ENCODE measurements at places on chromosomes 16 and 17. TPM values are rescaled to one million over a fixed set of nuclear protein-coding genes. Genes with fewer than 3 reads are reported as not detected.

DNA sequence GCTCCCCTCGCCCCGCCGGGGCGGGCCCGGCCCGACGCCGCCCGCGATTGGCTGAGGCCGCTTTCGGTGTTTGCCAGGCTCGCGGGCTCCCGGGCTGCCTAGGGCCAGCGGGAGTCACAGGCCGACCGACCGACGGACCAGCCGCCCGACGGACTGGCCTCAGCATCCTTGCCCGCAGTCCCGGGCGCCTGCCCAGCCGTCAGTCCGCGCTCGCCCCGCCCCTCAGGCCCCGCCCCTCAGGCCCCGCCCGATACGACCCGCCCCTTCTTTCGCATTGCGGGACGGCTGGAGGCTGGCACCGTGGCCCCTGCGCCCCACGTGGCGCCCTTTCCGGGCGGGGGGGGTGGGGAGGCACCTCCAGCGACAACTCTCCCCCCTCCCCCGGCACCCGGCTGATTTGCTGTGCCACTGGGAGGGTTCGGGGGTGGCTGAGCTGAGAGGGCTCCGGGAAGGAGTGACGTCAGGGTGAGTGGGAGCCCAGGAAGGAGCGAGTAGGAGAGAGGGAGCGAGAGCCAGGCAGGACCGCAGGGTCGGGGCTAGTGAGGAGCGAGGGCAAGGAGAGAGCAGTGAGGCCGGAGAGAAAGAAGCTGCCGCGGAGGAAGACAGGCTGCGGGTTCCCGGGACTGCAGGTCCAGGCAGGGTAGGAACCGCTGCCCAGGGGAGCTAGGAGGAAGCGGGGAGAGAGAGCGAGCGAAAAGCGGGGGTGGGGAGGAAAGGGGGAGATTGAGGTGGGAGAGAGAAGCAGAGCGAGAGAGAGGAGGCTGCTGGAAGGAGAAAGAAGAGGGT is at the start of gene ASPHD1:
Gene ASPHD1 (plus strand): TSS at position 387 of the 786 bp plus-strand sequence. CDS start 484 bp downstream, outside the sequence.
- DNase-seq = peak; percentile 36
- H3K36me3 ChIP-seq = no peaks in the 10 kb centered on the region
- peaks cover 5% of the 10 kb centered on the region for H3K4me1 ChIP-seq
- H3K27me3 ChIP-seq = peaks cover 11% of the 10 kb centered on the region

DNA sequence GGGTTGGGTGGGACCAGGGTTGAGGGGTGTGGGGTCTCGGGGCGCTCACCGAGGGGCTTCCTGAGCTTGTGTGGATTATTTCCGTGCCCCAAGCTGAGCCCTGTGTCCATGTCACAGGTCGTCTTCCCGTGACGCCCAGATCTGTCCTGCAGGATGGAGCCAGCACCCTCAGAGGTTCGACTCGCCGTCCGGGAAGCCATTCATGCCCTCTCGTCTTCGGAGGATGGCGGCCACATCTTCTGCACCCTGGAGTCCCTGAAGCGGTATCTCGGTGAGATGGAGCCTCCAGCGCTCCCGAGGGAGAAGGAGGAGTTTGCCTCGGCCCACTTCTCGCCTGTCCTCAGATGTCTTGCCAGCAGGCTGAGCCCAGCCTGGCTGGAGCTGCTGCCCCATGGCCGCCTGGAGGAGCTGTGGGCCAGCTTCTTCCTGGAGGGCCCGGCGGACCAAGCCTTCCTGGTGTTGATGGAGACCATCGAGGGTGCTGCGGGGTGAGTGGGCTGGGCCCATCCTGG is 1.0 kb downstream of the TELO2 start:
- no peaks in the 10 kb centered on the region for H3K27me3 ChIP-seq
- peak overlapping the region; percentile 95 for H3K4me3 ChIP-seq
- H3K36me3 ChIP-seq = peaks cover 27% of the 10 kb centered on the region
- peak overlapping the region; percentile 89 for H3K27ac ChIP-seq

DNA sequence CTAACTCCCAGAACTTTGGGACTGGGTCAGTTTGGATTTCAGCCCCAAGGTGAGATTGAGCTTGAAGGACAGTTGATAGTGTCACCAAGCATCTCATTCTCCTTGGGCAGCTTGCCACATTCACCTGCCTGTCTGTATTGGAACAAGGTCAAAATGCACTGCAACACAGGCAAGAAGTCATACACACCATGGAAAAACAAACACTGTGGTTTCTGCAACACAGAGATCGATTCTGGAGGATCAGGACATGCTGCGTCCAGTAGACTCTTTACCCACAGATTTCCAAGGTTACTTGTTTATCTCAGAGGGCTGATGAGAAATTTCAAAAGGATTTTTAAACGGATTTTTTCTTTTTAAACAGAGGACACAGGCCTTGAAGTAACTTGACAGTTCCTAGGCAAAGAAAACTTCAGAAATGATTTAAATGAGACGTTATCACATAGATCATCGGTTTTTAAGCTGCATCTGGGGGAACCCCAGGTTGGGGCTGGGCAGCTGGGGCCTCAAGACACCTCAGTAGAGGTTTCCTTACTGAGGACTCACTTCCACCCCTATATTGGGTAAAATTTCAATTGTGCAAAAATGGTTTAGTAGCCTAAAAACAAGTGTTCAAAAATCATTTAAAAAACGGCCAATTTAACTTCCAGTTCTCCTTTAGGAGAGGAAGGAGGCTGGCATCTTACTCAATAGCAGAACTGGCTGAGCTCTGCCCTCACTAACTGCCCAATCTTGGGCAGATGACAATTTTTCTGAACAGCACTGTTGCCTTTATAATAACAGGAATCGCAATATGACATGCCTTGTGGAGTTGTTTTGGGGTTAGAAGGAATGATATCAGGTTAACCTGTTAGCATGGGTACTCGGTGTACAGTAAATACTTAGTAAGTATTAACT is 299.3 kb downstream of the XYLT1 start:
- no peaks in the 10 kb centered on the region for H3K36me3 ChIP-seq
- H3K27ac ChIP-seq = no peak overlapping the region
- DNase-seq = no peak
- H3K4me1 ChIP-seq = no peaks in the 10 kb centered on the region

GRCh38 chr16:81797443-81797842 is 18.4 kb downstream of the PLCG2 start:
- DNase-seq = no peak
- no peaks in the 10 kb centered on the region for H3K27me3 ChIP-seq
- peaks cover 3% of the 10 kb centered on the region for H3K4me1 ChIP-seq
- no peak overlapping the region for H3K27ac ChIP-seq
- H3K36me3 ChIP-seq = no peaks in the 10 kb centered on the region
- H3K4me3 ChIP-seq = no peak overlapping the region

DNA sequence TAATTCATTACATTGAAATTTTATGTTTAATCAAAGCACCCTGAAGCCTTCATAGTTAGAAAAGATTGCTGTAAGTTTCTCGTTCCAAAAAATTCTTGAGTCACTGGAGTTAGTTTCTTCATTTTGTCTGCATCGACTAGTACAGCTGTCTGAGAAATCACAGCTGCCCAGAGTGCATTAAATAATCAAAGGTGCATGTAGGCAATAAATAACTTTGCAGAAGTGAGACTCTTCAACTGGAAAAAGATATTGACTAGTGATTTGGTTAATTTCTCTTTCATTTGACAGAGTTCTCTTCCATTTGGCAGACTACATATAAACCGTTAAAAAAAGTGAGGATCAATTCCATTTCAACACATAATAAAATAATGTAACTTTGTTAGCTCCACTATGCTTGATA is 234.0 kb downstream of the CNTNAP4 start:
- H3K36me3 ChIP-seq = no peaks in the 10 kb centered on the region
- no peaks in the 10 kb centered on the region for H3K4me1 ChIP-seq
- no peak overlapping the region for H3K27ac ChIP-seq
- DNase-seq = no peak

GRCh38 chr17:65820306-65820705 is 258.9 kb upstream of the AXIN2 start:
- no peak overlapping the region for H3K4me3 ChIP-seq
- H3K4me1 ChIP-seq = no peaks in the 10 kb centered on the region
- H3K36me3 ChIP-seq = no peaks in the 10 kb centered on the region

KRTAP3-1 gene
- not detected for total RNA-seq

PIK3R6 gene
- total RNA-seq = 1.5 TPM

All from thoracic aorta (tissue), 2 donors.